ENCODE measurements at places on chromosomes 4 and X.

GRCh38 chr4:15423285-15423711, 4.5 kb upstream of the C1QTNF7 start:
- H3K36me3 ChIP-seq = no peaks in the 10 kb centered on the region
- DNase-seq = no peak
- H3K27me3 ChIP-seq = no peaks in the 10 kb centered on the region

DNA sequence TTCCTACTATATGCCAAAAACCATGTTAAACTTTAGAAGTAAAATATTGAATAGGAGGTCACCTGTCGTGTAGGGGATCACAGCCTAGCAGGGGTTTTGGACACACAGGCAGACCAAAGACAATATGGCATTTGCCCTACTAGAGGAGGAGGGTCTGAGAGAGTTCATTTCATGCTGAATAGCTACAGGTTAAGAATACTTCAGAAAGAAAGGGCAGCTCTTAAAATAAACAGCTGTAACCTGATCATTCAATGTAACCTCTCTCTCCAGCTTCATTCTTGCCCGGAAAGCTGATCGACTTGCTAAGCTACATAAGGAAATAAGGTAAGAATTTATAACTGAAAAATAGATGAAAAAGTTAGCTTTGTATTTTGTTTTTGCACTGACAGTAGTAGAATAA, 79.9 kb downstream of the MAOA start:
- no peak for DNase-seq
- peaks cover 49% of the 10 kb centered on the region for H3K36me3 ChIP-seq
- H3K27ac ChIP-seq = no peak overlapping the region
- no peaks in the 10 kb centered on the region for H3K4me1 ChIP-seq

DNA sequence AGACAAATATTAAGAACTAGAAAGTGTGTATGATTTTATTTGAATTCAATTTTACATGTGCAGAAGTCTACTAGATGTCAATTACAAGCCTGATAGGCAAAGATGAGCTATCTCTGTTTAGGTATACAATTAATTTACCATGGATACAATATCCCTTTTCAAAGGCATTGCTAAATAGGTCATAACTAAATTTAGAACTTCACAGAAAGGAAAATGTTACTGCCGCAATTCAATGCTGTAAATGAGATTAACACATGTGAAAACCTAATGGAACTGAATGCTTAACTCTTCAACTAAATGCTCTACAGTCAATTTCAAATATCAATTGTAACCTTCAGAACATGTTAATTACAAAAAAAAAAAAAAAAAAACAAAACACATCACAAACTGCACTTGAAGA, 14.6 kb downstream of the RAP2C start:
- H3K4me3 ChIP-seq = no peak overlapping the region
- no peak for DNase-seq
- peaks cover 55% of the 10 kb centered on the region for H3K27me3 ChIP-seq
- H3K4me1 ChIP-seq = peaks cover 8% of the 10 kb centered on the region
- no peak overlapping the region for H3K27ac ChIP-seq
- H3K36me3 ChIP-seq = peaks cover 18% of the 10 kb centered on the region

GRCh38 chr4:66949419-66949818, 595.9 kb downstream of the CENPC start:
- no peak overlapping the region for H3K27ac ChIP-seq
- no peaks in the 10 kb centered on the region for H3K4me1 ChIP-seq
- DNase-seq = no peak
- H3K4me3 ChIP-seq = no peak overlapping the region

DNA sequence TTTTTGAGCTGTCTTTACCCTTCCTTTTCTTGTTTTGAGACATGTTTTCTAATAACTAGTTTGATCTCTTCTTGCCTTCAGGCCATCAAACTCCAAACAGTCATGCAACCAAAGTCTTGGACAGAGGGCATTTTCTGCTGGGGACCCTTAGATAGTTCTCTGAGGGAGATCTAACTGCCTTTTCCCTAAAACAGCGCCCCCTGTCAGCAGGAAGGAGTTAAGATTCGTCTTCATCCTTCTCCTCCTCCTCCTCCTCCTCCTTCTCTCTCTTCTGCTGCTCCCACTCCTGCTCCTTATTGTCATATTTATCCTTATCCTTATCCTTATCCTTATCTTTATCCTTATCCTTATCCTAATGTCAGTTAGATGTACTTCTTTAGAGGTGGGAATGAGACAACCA, 417.2 kb downstream of the TRAM1L1 start:
- no peaks in the 10 kb centered on the region for H3K36me3 ChIP-seq
- no peak overlapping the region for H3K27ac ChIP-seq
- H3K4me3 ChIP-seq = no peak overlapping the region
- no peaks in the 10 kb centered on the region for H3K4me1 ChIP-seq

DNA sequence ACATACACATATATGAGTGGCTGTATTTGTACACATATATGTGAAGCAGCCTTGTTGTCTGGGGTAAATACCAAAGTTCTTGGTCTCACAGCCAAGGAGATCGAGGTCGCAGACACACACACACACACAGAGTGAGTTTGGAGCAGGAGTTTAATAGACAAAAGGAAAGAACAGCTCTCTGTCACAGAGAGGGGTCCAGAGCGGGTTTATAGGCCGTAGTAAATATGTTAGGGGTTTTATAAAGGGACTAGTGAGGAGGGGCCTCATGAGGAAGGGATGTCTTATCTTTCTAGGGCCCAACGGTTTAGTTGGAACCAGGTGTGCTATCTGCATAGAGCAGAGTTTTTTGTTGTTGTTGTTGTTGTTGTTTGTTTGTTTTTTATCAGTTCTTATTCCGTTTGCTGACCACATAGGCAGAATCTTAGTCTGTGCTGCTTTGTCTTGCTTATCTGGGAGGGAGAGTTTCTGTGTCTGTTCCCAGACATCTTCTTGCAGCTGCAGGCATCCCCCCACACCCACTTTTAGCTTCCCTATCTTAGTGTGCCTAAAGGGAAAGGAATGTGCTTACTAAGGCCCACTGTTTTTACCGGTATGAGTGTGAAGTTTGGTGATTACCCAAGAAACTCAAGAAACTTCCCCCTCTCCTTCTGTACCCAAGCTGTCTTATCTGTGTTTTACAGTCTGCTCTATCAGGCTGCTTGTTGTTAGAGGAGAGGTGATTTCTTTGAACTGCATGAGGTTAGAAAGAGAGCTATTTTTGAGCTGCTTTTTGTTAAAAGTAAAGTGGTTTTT, 91.9 kb downstream of the TENT5D start:
- no peaks in the 10 kb centered on the region for H3K36me3 ChIP-seq
- H3K4me3 ChIP-seq = peak overlapping the region; percentile 41
- DNase-seq = peak; percentile 22
- H3K4me1 ChIP-seq = peaks cover 13% of the 10 kb centered on the region
- no peaks in the 10 kb centered on the region for H3K27me3 ChIP-seq
- peak overlapping the region; percentile 0 for H3K27ac ChIP-seq

GRCh38 chr4:140315019-140315418, 58.4 kb upstream of the SCOC start:
- H3K4me1 ChIP-seq = peaks cover 6% of the 10 kb centered on the region
- H3K4me3 ChIP-seq = no peak overlapping the region
- no peaks in the 10 kb centered on the region for H3K36me3 ChIP-seq
- DNase-seq = no peak
- H3K27me3 ChIP-seq = no peaks in the 10 kb centered on the region

DNA sequence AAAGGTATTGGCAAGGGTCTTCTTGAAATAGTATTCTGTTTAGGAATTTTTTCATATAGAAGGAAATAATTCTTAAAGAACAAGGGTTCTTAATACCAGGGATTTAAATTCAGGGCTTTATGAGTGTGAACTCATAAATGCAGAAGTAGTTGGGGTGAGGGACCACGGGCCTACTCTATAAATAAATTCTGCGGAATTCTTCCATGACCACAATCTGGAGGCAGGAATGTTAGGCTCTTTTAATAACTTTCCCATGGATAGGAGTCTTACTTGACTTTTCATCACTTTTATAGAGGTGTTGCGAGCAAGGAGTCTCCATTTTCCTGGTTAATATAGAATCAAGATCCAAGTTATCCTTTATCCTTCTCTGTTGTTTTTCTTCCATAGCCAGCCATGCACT, 76.7 kb upstream of the SLC4A4 start:
- DNase-seq = no peak
- H3K36me3 ChIP-seq = no peaks in the 10 kb centered on the region
- peaks cover 17% of the 10 kb centered on the region for H3K4me1 ChIP-seq
- H3K4me3 ChIP-seq = no peak overlapping the region

DNA sequence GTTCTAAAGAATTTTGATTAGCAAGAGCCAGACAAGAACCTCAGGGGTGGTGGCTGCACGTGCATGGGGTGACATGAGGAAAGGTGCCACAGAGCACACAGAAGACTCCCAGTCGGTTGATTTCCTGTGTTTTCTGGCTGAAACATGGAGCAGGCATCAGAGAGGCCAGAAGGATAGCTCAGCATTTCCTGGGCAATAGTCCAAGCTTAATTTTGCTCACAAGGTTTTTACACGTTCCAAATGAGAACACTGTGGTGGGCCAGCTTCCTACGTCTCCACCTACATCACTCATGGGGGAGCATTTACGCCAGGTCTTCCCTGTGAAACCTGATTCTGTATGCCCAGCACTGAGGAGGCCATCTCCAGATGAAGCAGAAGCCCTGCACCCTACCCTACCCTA, 212.5 kb upstream of the CLNK start:
- H3K4me3 ChIP-seq = no peak overlapping the region
- DNase-seq = no peak
- H3K36me3 ChIP-seq = no peaks in the 10 kb centered on the region

All from MCF 10A (cell line).